PC-9 (cell line): ENCODE measurements at places on chromosomes 3 and 15. TPM values are rescaled to one million over a fixed set of nuclear protein-coding genes. Genes with fewer than 3 reads are reported as not detected.

Gene CCK
- 2.1 and 2.7 TPM in 2 replicates for total RNA-seq

Gene AHSG
- not detected in 2 replicates for total RNA-seq

Gene GUCA1C
- total RNA-seq: not detected in 2 replicates

- no peak overlapping the region; the same call in 1 of the 2 replicates for H3K4me3 ChIP-seq
- peaks cover 67% of the 10 kb centered on the region for H3K4me1 ChIP-seq
- H3K27me3 ChIP-seq: no peaks in the 10 kb centered on the region
Measured at GRCh38 chr3:193816656-193817311, 223.8 kb downstream of the OPA1 start.

- peaks cover 3% of the 10 kb centered on the region; the same call in 1 of the 2 replicates for H3K27me3 ChIP-seq
- H3K27ac ChIP-seq: no peak overlapping the region
Measured at GRCh38 chr15:99857836-99858235, 124.6 kb upstream of the LYSMD4 start.

DNA sequence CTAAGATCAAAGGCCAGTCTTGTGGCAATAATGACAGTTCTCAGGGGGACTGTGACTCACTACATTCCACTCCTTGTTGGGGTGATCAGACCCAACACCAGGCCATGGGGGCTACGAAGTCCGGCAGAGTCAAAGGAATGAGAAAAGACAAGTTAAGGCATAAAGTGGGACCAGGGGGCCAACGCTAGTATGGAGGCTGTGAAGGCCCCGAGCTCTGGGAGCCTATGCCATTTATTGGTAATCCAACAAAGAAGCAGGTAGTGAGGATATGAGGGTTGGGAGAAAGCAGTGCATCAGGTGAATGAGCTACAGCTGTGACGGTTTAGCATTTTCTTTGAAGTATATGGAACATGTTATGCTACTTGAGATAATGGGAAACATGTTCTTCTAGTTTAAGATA lies 104.4 kb upstream of the C2CD4B start:
- H3K36me3 ChIP-seq: no peaks in the 10 kb centered on the region
- no peak overlapping the region for H3K4me3 ChIP-seq
- H3K27ac ChIP-seq: no peak overlapping the region
- no peaks in the 10 kb centered on the region for H3K4me1 ChIP-seq
- H3K27me3 ChIP-seq: no peaks in the 10 kb centered on the region

- no peaks in the 10 kb centered on the region for H3K36me3 ChIP-seq
- no peak overlapping the region for H3K27ac ChIP-seq
- DNase-seq: no peak
- H3K27me3 ChIP-seq: no peaks in the 10 kb centered on the region
- H3K4me3 ChIP-seq: no peak overlapping the region
Measured at GRCh38 chr15:78684657-78685056, 43.6 kb upstream of the CHRNB4 start.
